Effector CD4-positive, alpha-beta T cell (primary cell): ENCODE measurements at places on chromosomes 3 and 15.

DNA sequence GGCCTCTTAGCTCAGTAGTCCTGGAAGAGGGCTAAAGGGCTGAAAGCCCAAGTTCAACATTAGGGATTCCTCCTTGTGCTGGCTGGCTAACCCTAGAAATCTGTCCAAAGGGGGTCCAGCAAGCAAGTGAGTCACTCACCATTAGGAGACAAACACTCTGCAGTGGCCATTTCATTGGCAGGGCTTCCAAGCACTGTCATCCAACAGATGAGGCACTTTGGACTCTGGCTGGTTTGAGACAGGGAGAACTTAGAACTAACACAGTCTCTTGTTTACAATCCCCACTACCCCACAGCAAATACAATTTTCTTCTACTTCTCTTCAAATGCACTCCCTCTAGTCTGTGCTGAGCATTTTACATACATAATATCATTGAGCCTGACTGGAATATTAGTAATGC, 10.1 kb upstream of the WNT5A start:
- DNase-seq, result no peak

- DNase-seq, result no peak
Observed at GRCh38 chr15:75661756-75662140, 14.0 kb downstream of the SNX33 start.

DNA sequence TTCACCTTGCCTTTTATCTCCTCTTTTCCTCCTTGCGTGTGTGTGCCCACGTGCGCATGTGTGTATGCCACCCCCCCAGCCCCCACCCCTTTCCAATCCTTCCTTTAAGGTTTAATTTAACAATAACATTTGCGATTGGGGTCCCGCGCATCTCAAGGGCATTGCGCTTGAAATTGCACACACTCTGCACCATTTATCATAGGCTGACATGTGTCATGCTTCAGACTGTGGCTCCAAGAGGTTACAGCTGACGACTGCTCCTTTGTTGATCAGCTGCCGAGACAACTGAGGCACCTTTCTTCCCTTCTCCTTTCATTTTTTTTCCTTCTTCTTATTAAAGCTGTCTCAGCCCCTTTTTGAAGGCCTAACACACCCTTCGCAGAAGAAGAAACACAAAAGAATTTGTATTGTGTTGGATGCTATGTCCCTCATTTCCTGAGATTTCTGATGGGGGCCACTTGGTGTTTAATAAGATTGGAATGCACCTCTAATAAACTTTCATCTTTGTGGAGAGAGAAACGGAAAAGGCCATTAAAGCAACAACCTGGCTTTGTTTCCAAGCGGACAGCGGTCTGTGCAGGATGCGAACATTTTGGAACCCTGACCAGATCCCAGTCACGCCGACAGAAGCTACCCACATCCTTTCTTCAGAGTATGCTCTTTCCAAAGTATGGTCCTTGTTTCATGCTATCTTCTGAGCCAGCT, 470.1 kb downstream of the MCTP2 start:
- DNase-seq, result no peak

- DNase-seq, result no peak
Observed at GRCh38 chr3:2392981-2393380, 294.3 kb downstream of the CNTN4 start.

- no peak for DNase-seq
Observed at GRCh38 chr15:34855413-34855812, 60.1 kb upstream of the ACTC1 start.

GRCh38 chr3:20563251-20563650, 377.2 kb upstream of the SGO1 start:
- no peak for DNase-seq

DNA sequence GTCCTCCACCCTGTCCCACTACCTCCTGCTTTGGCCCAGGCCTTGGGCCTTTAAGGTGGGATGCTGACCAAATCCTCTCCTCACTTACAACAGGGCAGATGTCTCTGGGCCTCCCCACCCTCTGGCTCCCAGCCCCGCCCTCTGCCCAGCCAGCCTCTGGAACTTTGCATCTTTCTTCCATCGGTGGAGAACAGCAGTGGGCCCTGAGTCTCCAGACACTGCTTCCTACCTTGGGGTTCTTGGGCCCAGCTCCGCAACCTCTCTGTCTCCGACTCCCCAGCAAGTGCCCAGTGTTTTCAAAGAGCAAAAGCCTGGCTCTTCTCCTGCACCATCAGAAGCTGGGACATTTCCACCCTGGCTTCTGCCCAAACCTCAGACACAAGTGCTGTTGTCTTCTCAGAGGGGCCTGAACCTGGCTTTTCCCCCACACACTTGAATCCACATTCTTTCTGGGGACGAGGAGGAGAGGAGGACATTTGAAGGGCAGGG, 33.1 kb downstream of the MRAS start:
- DNase-seq, result no peak

DNA sequence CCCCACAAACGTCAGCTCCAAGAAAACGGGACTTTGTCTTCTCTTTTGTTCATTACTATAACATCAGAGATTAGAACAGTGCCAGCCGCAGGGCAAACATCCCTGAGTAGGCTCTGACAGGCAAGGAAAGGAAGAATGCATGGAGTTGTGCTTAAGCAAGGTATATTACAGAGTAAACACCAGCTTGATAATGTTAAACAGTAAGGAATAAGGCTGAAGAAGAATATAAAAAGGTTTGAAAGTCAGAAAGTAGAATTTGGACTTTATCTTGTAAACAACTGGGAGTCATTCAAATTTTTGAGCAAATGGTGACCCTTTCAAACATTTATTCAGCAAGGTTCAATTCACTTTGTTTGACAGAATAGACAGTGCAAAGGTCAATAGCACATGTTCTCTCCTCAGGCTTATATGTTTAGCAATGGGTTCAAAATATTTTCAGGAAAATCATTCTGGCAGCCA, 11.0 kb downstream of the GABPB1 start:
- DNase-seq, result no peak

GRCh38 chr3:43468133-43468532, 153.7 kb downstream of the ANO10 start:
- no peak for DNase-seq

DNA sequence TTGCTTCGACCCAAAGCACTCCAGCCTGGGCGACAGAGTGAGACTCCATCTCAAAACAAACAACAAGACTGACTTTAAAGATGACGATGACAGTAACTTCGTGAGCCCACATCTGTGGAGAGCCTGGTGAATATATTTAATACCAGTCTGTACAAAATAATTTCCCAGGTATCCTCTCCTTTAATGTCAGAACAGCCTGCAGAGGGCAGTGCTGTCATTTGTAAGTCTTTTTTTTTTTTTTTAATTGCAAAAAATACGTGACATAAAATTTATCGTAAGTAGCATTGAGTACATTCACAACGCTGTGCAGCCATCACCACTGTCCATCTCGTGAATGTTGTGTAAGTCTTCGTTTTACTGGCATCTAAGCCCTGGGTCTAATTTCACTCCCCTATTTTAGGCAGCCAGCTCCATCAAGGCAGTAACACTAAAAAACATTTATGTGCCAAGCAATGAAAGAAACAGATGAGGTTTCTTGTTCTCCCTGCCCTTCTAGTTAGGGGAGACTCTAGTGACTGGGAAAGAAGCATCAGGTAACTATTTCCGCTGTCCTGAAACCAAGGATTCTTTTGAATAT, 1.4 kb downstream of the HTD2 start:
- peak; percentile 26 for DNase-seq

- DNase-seq, result no peak
Observed at GRCh38 chr3:57689367-57690053, 3.4 kb downstream of the DENND6A start.

GRCh38 chr3:43071313-43071893, 34.5 kb downstream of the POMGNT2 start:
- peak; percentile 20 for DNase-seq

GRCh38 chr15:94229591-94230369, 1.6 kb upstream of the MCTP2 start:
- DNase-seq, result peak; percentile 10

DNA sequence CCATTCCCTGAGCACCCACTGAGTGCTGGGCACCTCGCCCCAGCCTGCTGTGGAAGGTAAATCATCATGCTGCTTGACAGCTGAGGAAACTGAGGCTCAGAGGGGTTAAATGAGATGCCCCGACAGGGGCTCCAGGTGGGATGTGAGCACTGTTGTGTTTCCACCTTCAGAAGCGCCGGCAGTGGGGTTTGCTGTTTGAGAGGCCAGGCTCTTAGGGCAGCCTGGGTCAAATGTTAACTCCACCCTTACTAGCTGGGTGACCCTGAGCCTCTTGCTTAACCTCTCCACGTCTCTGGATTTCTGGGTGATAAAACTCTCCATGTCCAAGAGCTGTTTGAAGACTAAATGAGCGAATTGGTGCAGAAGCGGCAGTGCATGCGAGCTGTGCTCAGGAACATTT, 43.1 kb downstream of the FAM3D start:
- no peak for DNase-seq

GRCh38 chr3:59326246-59327024, 276.6 kb upstream of the CFAP20DC start:
- no peak for DNase-seq

- DNase-seq, result no peak
Observed at GRCh38 chr3:65776081-65776480, 262.6 kb downstream of the MAGI1 start.

DNA sequence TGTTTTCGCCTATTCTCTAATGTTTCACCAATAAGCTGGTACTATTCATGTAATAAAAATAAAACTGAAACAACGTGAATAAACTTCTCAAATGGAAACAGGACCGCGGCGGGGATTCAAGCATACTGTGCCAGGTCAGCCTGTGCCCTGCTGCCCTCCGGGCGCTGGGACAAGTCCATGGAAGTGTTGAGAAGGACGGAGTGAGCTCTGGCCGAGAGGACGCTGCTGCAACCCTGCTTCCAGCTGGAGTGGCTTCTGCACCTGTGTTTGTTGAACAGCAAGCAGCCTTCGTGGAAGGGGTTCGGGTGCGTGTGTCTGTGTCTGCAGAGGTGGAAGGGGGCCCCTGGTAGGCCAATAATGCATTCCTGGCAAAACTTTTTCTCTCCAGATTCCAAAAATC, 50.0 kb upstream of the PCSK6 start:
- no peak for DNase-seq
